Cortex of kidney (tissue), 1 donor: ENCODE measurements at places on chromosomes 4 and X.

DNA sequence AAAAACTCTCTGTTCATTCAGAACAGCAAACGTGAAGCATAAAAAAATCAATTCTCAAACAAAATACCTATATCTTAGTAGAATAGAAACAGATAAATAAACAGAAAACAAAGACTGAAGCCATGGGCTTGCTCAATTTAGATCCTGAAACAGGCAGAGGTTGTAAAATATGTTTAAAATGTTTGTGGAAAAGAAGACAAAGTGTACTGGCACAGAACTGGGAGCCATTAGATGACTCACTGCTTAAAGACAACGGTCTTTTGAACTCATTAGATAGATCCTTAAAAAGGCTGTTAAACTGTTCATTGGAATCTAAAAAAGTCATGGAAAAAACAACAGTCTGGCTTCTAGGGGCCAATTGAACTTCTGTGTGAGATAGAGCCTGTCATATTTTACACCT lies 247.0 kb upstream of the NDST4 start:
- no peak for DNase-seq

DNA sequence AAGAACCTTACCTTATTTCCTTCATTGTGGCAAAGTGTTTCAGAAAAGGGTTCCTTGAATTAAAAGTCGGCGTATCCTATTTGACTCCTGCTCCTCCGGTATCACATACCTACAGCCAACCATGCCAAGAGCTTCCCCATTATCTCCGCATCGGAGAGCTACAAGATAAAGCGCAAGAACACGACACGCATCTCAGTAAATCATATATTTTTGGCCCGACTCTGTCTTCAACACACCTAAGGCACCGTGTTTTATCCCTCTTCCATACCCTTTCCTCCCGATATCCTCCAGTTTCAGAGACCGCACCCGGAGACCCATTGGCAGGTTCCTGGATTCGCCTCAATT lies 497 bp upstream of the THAP9 start:
- no peak for DNase-seq

GRCh38 chr4:137452799-137453198 lies 79.5 kb downstream of the PCDH18 start:
- DNase-seq = no peak

GRCh38 chr4:168218645-168219044 lies 99.9 kb downstream of the DDX60 start:
- DNase-seq = no peak

DNA sequence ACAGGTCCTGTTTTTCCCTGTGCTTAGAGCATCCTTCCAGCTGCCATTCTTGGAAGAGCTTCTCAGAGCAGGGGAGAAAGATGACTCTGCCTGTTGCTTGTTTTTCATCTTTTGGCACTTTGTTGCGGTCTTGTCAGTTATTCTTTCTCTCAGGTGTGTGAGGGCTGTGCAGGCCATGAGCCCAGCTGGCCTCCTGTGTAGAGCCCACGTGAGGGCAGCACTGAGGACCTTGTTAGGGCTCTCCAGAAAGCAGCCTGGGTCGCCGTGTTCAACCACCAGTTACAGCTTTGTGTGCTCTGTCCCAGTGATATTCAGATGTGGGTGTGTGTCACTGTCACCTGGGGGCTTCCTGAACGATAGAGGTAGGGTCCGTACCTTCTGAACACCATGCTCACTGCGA lies 52.8 kb downstream of the NOP14 start:
- no peak for DNase-seq

GRCh38 chr4:117385526-117385925 lies 300.1 kb upstream of the TRAM1L1 start:
- no peak for DNase-seq

GRCh38 chr4:89293299-89293698 lies 14.3 kb downstream of the GPRIN3 start:
- no peak for DNase-seq

DNA sequence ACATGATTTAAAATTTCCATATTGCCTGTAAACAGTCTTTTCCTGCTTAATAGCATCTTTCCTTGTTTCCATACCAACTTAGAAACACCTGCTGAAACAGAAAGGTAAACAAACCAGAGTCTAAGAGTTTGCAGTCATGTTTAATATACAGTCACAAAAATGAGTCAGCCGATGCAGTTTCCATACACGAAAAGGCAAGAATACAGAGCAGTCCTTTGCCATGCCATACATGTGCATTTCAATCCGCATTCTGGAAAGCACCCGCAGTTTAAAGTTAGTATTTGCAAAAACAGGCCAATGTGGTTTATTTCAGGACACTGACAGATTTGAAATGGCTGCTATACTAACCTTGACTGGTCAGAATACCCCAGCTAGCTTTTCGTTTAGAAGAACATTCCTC lies 32.1 kb downstream of the ASB5 start:
- DNase-seq = no peak

DNA sequence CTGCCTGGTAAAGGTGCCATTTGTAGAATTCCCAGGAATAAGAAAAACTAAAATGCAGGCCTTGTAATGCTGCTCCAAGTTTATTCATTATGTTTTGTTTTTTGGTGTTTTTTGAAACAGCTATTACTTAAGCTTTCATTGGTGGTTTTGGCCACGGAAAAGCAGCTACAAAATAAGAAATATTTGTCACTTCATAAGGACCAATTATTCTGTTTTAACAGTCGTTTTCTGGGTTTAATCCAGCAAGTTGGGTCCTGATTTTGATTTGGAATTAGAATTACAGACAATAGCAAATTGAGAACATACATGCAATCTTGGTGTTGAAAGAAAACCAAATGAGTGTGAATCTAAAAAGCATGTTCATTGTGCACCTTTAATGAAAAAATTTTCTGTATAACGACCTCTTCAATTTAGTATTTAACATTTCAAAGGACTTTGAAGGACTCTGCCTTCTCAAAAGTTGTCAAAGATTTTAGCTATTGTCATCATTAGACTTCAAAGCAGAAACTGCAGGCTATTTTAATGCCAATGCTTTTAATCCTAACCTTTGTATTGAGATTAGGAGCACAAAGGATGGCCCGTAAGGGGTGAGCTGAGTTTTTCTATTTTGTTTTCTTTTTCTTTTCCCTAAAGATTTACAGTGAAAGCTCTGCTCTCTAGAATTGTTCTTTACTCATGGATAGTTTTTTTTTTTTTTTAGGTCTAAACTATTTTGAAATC lies 26.7 kb upstream of the STOX2 start:
- no peak for DNase-seq
